Fibroblast of skin of right biceps (primary cell): ENCODE measurements at places on chromosomes 11 and 22.

DNA sequence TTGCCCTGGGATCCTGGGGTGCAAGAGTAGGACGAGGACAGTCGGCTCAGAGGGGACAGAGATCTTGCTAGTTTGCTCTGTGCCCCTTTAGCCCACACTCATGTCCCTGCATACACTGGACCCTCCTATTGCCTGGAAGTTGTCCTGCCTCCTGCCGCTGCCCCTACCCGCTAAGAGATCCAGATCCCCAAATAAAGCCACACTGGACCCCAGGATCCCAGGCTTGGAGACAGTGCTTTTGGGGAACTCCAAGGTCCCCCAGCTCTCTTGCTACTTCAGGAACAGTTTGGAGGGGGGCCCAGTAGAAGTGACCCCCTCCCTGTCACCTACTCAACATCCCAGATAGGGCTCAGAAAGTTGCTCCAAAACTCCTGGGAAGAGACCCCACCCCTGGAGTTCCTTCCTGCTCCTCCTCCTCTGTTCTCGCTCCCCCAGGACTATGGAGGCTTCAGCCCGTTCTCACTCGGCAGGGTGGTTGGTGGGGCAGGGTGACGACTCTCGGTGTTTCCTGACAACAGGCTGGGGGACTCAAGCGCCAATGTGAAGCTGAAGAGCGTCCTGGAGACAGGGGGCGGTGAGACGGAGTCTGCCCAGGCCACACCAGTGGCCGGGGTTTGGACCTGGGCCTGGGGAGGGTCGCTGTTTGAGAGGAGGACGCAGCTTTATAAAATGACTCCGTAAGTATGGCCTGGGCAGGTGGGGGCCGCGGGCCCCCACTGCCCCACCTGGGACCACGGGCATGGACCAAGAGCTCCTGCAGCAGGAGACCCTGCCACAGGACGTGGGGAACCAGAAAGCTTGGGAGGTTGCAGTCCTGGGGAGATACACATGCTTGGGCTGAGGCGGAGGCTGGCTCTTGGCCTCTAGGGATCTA is 19.2 kb upstream of the TUB start:
- DNase-seq: no peak

DNA sequence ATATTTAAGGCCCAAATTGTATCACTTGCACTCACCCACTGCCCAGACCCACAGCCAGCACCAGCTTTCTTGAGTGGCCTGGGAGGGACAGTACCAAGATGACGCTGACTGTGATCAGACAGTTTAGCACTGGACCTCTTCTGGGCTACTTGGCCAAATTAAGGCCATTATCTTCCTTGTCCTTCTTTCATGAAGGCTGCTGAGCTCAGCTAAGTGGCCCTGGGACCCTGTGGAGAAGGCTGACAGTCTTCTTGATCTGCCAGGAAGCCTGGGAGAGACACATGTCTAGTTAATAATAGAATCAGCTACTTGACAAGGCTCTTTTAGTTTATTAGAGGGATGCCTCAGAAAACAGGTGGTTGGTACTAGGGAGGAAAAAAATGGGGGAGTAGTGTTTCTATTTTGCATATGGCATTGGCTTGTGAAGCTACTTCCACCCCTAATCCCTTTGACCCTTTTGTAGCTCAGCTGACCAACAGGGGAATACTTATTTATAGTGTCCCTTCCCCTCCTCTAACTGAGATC is 127.9 kb upstream of the NTM start:
- DNase-seq: no peak

DNA sequence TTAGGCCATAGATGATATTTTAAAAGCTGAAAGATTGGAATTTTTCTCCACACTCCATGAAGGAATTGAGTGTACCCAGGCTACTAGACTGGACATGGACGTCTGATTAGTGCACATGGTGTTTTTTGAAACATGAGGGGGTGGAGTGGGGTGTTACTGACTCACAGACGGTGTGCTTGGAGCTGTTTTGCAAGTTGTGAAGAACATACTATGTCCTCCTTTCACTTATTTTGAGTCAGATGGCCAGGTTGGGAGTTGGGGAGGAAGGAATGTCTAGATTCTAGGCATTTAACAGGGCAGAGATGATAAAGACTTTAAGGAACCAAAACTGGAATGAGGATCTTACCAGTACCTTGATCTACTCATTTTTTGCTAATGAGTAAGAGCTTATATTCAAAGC is 158.1 kb upstream of the MTNR1B start:
- peak; percentile 41 for DNase-seq

DNA sequence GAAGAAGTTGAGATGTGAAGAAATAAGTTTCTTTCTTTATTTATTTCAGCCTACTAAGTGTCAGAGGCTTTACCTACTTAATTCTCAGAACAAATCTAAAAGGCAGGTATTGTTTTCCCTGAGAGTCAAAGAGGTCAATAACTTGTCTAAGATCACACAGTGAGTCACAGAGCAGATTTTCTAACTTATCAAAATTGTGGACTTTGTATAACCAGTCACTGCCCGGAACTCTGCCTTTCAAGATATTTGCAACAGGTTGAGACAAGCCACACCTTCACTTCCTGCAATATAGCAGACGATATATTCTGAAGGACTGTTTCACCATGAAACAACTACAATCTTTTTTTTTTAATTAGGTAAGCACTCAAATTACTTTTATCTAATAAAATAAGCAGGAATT is 10.5 kb upstream of the MMP3 start:
- DNase-seq: no peak

- no peak for DNase-seq
Measured at GRCh38 chr22:25938151-25938550, 196.2 kb downstream of the MYO18B start.

- DNase-seq: peak; percentile 97
Measured at GRCh38 chr11:103609117-103610066, 427.0 kb upstream of the DDI1 start.

DNA sequence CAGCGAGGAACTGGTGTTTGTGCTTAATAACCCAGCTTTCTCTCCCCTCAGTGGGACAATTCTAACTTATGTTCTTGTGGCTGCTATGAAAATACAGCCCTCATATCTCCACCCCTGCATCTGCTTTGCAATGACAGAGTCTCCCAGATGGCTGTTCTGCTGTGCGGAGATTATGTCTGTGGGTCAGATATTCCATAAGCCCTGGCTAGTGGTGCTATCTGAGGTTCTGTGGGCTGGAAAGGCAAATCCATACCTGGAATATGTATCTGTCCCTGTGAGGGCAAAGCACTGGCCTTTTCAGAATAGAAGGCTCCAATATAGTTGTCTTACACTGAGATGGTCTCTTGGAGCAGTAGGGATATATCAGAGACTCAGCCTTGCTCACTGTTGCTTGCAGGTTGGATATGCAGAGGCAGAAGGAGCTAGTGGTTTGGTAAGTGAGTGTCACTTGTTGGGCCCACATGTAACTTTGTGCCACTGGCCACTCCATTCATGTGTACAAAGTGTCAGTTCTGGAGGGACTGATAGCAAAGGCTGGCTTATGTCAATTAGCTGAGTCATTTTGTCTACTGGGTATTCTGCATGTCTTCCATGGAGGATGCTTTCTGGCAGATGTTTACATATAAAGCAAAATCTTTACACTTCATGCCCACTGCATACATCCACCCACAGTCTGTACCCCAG is 246.6 kb downstream of the FAM76B start:
- no peak for DNase-seq
